ENCODE measurements at places on chromosomes 2 and 18.

GRCh38 chr2:139122711-139123158, 342.5 kb upstream of the NXPH2 start:
- DNase-seq: no peak

DNA sequence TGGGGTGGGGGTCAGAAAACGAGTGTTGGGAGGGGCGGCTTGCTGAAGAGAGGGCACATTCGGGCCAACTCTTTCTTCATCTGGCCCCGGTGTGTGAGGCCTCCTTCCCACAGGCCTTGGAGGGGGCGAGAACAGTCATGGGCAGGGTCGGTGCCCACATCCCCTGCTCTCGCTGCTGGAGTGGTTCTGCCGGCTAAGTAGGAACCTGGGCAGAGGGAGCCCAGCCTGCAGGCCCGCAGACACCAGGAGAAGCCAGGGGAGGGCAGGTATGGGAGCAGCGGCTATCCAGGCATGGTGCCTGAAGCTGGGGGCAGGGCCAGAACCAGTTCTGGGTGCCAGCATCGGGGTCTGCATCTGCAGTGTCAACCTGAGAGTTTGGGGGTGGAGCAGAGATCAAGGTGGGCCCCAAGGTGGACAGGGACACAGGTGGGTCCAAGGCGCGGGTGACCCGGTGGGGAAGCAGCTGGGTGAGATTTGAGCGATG, 46.6 kb upstream of the HPCAL1 start:
- no peak for DNase-seq

GRCh38 chr2:241613017-241613780, 23.8 kb downstream of the THAP4 start:
- DNase-seq: no peak

- DNase-seq: peak; percentile 85
Measured at GRCh38 chr2:893311-893710, 57.3 kb upstream of the SNTG2 start.

DNA sequence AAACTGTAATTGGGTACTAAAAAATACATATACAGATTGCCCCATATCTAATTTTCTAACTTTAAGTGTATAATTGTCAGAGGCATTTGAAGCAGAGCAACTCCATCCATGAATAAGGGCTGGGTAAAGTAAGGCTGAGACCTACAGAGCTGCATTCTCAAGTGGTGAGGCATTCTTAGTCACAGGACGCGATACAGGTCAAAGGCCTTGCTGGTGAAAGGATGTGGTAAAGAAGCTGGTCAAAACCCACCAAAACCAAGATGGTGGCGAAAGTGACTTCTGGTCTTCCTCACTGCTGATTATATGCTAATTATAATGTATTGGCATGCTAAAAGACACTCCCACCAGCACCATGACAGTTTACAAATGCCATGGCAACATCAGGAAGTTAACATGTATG, 50.0 kb downstream of the SLC8A1 start:
- no peak for DNase-seq

DNA sequence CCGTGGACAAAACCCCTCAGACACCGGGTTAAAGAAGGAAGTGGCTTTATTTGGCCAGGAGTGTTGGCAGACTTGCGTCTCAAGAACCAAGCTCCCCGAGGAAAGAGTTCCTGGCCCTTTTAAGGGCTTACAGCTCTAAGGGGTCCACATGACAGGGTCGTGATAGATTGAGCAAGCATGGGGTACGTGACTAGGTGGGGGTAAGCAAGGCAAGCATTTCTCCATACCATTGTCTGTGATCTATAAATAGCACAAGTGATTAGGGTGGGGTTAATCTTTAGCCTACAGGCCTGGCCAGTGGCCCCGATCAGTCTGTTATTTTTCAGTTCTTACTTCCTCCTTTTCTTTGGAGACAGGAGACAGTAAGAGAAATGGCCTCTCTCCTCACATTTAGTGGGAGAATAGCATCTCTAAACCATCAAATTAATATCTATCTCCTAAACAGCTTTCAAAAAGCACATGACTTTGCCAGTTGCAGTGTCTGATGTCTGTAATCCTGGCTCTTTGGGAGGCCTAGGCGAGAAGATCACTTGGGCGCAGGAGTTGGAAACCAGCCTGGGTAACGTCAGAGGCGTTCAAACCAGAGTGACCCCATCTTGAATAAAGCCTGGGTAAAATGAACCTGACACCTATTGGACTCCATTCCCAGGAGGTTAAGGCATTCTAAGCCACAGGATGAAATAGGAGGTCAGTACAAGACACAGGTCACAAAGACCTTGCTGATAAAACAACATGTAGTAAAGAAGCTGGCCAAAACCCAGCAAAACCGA, 18.3 kb upstream of the CNOT11 start:
- DNase-seq: no peak

- no peak for DNase-seq
Measured at GRCh38 chr2:10036095-10036884, 7.1 kb upstream of the KLF11 start.

DNA sequence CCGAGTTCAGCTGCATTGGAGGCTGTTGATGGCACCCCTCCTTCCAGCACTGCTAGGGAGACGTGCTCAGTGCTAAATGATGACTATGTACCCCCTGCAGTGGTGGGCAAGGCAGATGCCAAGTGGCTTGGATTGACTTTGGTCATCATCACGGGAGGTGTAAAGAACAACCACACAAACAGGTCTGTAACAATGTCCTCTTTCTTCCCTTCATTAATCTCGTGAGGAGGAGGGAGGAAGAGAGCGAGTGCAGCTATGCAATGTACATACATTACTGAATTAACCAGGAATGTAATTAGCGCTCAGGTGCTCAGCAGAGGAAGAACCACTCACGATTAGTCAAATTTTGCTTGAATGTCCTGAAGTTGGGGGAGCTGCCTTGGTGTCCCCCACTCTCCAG, 173.9 kb upstream of the SKOR2 start:
- no peak for DNase-seq

GRCh38 chr18:58057291-58057965, 13.4 kb downstream of the NEDD4L start:
- peak; percentile 69 for DNase-seq

DNA sequence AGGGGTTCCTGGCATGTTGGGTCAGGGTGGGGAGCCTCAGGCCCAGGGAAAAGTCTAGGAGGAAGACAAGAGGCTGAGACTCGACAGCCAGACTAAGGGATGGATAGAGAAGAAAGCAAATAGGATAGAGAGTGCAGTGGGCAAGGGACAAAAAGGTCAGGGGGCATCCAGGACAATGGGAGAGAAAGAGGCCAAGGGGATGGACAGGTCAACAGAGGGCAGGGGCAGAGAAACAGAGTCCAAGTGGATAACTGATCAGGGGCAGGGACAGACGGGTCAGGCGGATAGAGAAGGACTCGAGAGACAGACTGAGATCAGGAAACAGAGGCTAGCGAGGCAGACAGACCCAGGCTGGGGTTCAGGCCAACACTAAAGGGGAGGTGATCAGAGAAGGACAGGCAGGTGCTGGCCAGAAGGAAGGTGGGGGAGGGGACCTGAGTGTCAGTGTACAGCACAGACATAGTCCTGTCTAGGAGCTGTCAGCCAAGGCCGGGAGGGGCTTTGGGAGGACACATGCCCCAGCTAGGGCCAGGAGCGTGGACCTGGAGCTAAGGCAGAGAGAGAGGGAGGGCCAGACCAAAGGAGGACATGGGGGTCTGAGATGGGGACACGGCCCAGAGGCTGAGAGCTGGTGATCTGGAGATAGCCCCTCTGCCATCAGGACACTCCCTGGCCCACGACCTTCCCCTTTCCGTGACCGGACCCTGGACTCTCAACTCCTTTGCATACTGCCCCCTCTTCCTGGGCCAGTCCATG, 12.2 kb downstream of the ASIC4 start:
- DNase-seq: no peak

- DNase-seq: no peak
Measured at GRCh38 chr2:75071766-75072165, 113.3 kb downstream of the POLE4 start.

DNA sequence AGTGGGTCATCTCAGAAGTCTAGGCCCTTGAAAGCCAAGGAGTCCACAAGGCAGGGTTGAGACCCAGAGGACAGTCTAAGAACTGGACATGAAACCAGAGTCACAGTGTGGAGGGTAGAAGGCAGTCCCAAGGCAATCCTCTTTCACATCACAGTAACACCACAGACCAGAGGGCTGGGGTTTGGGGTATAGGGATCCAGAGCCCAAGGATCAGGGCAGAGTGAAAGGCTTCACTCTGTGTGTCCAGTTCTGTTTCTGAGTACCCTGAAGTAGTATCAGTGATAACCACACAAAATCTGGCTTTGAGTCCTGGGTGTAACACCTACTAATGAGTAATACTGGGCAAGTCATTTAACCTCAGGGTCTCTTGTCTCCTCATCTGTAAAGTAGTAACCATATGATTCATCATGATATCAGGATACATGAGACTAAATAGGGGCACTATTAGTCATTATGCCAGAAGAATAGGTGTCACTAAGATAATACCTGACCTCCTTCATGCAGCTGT, 91.0 kb downstream of the ICA1L start:
- no peak for DNase-seq

- DNase-seq: peak; percentile 74
Measured at GRCh38 chr2:3656762-3657721, 958 bp upstream of the ALLC start.

DNA sequence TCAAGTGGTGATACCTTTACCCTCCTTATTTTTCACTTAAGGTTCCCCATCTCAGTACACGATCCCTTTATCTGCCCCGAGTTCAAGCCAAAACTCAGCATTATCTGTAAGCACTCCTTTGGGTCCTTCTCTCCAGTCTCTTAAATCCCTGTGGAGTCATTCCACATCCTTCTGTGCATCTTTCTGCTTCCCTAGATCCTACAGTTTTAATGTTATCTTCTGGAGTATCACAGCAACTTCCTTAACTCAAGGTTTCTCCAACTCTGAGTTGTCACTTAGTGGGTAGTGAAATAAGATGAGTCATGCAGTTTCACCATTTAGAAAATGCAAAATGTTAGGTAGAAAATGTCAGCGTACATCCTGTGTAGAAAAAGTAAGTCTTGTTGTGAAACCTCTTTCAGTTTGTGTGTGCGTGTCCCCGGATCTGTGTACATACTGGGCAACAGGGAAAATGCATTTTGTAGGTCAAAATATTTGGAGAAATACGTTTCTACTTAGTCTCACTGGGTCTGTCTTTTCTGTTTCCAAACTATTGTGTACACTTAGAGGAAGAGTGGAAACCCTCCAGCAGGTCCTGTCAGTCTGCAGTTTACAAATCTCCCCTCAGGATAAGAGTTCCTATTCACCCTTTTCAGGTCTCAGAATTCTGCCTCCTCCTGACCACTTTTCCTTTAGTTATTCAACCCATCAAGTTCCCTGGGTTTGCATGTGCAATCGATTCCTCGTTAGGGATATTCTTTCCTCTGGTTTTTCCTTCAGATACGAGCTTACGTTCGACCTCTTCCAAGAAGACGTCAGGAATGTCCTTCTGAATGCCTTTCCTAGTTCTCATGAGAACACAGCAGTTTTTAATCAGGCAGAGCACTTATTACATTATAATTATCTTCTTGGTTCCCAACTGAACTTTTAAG, 154.8 kb downstream of the TGIF1 start:
- peak; percentile 60 for DNase-seq

DNA sequence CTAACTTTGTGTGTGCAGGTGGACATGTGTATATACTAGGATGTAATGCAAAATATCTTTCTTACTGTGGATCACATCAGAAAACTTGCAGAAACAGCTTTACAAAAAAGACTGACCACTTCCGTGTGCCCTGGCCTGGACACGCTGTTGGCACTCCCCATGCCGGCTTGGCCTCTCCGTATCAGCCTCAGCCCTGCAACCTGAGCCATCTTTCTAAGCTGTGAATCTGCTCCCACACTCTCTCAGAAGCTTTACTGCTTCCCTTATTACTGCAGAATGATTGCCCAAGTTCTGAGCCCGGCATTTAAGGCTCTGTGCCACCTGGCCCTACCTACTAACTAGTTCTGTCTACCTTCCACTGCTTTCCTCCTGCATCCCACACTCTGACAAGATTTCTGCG, 37.8 kb downstream of the MYO7B start:
- no peak for DNase-seq

- peak; percentile 55 for DNase-seq
Measured at GRCh38 chr2:132632000-132632649, 37.9 kb downstream of the LYPD1 start.

- no peak for DNase-seq
Measured at GRCh38 chr2:208686665-208687064, 280.1 kb downstream of the PTH2R start.

DNA sequence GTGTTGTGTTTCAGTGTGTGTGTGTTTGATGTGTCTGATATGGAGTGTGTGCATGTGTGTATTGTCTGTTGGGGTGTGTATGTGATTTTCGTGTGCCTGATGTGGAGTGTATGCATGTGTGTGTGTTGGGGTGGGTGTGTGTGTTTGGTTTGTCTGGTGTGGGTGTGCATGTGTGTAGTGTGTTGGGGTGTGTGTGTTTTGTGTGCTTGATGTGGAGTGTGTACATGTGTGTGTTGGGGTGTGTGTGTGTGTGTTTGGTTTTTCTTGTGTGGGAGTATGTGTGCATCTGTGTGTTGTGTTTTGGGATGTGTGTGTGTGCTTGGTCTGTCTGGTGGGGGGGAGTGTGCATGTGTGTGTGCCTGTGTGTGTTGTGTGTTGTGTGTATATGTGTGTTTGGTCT, 247.4 kb upstream of the ST6GAL2 start:
- no peak for DNase-seq

GRCh38 chr2:40346535-40347354, 105.1 kb downstream of the SLC8A1 start:
- no peak for DNase-seq

- DNase-seq: no peak
Measured at GRCh38 chr18:55090564-55091188, 131.4 kb upstream of the CCDC68 start.

GRCh38 chr2:68027959-68028358, 34.8 kb downstream of the C1D start:
- DNase-seq: no peak

- DNase-seq: no peak
Measured at GRCh38 chr2:70793450-70793849, 3.0 kb upstream of the FIGLA start.

GRCh38 chr2:126826491-126826890, 72.2 kb upstream of the TEX51 start:
- no peak for DNase-seq

DNA sequence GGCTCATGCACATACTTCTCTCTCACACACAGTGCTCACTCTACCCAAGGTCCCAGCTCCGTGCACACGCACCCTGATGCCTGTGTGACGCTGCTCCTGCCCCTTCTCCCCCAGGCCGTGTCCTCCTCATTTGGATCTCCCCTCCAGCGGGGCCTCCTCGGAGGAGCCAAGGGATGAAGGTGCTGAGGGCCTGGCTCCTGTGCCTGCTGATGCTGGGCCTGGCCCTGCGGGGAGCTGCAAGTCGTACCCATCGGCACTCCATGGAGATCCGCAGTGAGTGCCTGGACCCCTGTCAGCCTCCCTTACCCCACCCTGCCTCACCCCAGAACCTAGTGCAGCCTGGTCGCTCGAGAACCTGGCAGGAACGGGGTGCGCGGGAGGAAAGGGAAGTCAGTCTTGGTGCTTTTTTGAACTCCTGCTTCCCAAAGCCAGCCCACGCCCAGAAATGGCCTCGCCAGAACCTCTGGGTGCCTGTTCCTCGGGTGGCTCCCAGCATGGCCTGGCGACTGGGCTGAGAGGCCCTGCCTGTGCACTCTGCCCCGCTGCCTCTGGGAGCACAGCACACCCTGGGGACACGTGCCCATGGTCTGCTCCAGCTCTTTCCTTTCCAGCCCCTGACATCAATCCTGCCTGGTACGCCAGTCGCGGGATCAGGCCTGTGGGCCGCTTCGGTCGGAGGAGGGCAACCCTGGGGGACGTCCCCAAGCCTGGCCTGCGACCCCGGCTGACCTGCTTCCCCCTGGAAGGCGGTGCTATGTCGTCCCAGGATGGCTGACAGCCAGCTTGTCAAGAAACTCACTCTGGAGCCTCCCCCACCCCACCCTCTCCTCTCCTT, at the start of gene PRLH:
PRLH (plus strand) TSS at position 174 of the 835 bp plus-strand sequence; CDS start at position 174, 0 bp downstream.
- DNase-seq: no peak

GRCh38 chr2:241138471-241138870, 10.8 kb downstream of the PASK start:
- no peak for DNase-seq

Data from ELF-1 (cell line).